Endothelial cell of umbilical vein (primary cell): ENCODE measurements at places on chromosomes 12 and 14.

GRCh38 chr12:120847392-120847791, 56.8 kb downstream of the SPPL3 start:
- no peak for DNase-seq

DNA sequence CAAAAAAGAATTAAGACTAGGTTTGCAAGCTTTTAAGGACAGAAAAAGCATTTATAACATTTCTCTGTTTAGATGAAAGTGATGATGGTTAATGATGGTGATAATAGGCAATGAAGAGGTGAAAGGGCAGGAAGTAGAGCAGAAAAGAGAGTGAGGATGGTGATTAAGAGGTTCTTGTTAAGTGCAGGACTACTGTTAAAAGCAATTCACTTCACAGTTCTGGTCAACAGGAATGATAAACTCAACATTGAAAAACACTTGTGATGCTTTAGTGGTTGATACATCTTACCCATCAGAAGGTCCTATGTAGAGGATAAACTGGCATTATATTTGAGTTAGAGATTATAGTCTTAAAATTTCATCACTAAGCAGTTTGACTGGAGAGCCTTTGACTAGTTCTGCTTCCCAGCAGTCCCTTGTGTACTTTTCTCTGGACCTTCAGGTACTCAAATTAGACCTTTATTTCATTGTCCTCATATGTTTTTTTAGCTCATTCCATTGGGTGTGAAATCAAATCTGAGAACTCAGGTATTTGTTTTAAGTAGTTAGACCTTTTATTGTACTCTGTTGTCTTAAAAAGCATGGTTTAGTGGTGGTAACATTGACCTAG, 10.9 kb downstream of the RAP1B start:
- DNase-seq: peak; percentile 9

- DNase-seq: no peak
Measured at GRCh38 chr12:6853626-6854025, 1.7 kb downstream of the USP5 start.

GRCh38 chr12:184811-185575, 29.0 kb downstream of the SLC6A12 start:
- DNase-seq: no peak

DNA sequence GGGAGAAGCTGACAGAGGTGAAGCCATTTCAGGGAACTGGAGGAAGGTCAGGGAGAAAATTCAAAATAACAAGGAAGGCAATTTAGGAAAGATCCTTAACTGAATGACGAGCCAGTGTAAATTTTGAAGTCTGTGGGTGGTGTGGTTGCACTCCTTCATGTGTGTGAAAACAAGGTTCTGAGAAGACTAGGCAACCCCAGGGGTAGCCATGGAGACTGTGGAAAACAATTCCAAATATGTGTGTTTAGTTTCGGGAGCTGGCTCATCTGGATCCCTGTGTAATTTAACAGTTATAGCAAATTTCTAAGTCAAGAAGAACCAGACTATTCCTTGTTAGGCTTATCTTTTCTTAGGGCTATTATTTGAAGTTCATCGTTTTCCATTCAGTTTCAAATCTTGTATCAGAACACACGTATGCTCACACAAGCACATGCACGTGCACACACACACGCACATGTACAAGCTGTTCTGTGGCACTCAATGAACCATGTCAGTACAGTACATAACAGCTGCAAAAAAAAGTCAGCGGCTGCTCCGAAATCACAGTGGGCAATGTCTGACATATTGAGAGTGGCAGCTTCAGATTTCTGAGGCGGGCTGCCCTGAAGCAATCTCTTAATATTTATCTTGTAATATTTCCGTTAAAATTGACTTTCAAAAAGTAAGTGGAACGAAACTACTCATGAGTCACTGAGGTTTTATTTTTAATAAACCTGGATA, 411.2 kb downstream of the AEBP2 start:
- no peak for DNase-seq

- no peak for DNase-seq
Measured at GRCh38 chr14:101242442-101243385, 318.6 kb upstream of the DIO3 start.

GRCh38 chr14:30681752-30682355, 59.7 kb downstream of the SCFD1 start:
- DNase-seq: peak; percentile 19

DNA sequence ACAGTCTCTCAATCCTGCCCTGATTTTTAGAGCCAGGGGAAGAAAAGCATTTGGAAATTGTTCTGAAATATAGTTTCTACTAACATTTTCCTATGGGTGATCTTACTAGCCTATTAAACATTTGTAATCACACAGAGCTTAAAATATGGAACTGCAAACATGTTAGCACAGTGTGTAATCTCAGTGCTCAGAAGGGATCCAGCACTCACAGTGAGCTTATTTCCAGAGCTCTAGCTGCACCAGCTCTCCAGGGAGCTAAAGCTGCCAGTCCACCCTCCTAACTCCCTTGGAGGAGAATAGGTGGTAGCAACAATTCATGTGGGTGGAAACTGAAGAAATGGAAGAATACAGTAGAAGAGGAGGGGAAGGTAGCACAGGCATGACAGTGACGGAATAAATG, 64.9 kb upstream of the SYT1 start:
- DNase-seq: no peak

DNA sequence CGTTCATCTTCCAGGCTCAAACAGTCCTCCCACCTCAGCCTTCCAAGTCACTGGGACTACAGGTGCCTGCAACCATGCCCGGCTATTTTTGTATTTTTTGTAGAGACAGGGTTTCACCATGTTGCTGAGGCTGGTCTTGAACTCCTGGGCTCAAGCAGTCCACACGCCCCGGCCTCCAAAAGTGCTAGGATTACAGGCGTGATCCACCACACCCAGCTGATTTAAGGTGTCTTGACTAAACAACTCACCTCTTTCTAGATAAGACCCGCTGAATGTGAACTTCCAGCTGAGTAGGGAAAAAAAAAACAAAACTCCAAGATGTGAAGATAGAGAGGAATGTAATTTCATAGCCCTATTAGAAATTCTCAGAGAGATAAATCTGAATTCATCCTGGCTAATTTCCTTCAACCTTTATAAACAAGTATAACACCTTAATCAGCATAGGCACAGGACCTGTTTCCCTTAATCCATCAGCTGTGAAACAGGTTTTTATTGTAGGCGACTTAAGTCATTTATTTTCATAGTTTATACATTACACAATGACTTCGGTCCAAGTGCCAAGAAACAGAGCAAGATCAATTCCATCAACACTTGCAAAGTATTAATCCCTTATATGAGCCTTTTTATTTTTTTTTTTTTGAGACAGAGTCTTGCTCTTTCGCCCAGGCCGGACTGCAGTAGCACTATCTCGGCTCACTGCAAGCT, 51.5 kb downstream of the HCAR2 start:
- DNase-seq: no peak

DNA sequence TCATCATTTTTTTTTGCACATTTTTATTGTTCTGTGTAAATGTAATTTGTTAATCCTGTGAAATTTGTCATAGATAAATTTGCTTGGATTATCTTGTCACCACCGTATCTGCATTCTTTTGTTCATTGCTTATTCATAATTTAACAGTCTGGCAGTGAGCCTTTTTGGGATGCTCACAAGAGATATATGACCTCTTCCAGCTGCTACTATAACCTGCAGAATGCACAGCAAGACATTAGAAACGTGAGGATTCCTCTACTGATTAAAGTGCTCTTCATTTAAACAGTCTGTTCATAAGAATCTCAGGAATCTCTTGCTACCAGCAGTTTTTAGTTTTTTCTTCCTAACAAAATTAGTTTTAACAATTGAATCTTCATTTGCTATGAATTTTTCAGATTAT, 9.1 kb downstream of the NPAS3 start:
- no peak for DNase-seq

GRCh38 chr12:98405805-98406366, 109.5 kb upstream of the TMPO start:
- no peak for DNase-seq

GRCh38 chr14:66701813-66702212, 193.9 kb downstream of the GPHN start:
- DNase-seq: no peak

- no peak for DNase-seq
Measured at GRCh38 chr12:127145929-127146789, 1120.8 kb upstream of the TMEM132C start.

GRCh38 chr12:105740970-105741725, 397.6 kb downstream of the NUAK1 start:
- DNase-seq: peak; percentile 66

GRCh38 chr12:98388126-98388525, 127.3 kb upstream of the TMPO start:
- no peak for DNase-seq

- no peak for DNase-seq
Measured at GRCh38 chr12:108575199-108575912, 13.0 kb downstream of the ISCU start.

DNA sequence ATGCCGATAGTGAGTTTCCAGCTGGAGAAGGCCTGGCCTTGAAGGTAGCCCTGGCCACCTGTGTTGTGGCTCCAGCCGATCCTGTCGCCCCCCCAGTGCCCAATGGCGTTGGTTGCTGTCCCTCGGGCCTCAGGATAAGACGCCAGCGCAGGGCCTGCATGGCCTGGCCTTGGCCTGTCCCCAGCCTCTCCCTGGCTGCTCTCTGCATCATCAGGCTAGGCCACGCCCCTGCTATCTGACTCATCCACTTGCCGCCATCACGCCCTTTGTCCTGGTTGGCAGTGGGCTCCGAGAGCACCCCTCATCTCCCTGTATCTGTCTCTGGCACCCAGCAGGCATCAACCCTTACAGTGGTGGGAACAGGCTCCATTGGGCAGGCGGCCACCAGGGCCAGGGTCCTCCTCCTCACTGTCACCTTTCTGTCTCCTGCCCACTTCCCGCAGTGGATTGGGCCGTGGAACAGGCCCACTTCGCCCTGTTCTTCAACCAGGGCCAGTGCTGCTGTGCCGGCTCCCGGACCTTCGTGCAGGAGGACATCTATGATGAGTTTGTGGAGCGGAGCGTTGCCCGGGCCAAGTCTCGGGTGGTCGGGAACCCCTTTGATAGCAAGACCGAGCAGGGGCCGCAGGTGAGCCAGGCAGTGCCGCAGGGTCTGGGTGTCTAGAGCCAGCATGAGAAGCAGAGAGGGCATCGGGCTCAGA, 25.6 kb downstream of the ALDH2 start:
- no peak for DNase-seq

DNA sequence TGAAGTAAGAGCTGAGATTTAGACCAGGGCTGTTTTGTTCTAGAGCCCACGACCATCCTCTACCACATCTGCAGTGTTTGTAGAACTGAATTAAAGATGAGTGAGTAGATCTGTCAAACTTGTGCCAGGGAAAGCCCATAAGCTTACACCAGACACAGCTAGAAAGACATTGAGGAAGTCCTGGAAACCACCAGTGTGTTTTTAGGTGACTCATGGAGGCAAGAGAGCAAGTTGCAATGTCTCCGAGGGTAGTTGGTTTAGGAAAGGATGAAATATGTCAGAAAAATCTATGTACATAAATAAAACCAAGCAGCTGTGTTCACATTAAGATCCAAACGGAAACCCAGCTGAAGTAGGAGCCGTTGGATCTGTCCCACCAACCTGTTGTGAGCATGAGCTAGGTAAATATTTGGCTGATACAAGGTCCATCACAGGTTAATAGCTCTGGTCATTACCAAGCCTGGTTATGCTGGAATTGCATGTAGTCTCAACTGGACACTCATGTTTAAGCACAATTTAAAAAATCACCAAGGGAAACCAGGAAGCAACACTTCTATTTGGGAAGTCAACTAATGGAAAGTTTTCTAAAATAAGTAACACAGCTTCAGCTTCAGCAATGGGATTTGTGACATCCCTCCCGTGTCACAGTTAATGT, 49.9 kb upstream of the PLEKHG3 start:
- peak; percentile 85 for DNase-seq

GRCh38 chr12:42426746-42427145, 100.8 kb downstream of the PPHLN1 start:
- peak; percentile 64 for DNase-seq

- peak; percentile 28 for DNase-seq
Measured at GRCh38 chr12:71045781-71046180, 112.0 kb downstream of the TSPAN8 start.

DNA sequence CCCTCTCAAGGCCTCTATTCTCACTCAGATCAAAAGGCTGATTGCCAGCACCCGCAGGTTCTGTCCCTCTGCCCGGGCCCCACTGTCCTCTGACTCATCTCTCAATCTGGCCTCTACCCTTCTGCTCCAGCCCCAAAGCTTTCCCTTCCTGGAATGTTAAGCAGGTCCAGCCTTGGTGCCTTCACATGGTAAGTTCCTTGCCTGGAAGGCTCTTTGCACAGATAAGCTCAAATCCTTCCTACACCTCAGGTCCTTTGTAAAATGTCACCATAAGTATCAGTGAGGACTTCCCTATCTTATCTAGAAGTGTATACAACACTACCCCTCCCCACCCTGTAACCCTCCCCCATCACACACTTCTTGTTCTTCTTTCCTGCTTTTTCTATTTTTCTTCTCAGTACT, 22.2 kb downstream of the LPCAT3 start:
- no peak for DNase-seq

- DNase-seq: no peak
Measured at GRCh38 chr14:85061256-85061655, 468.7 kb upstream of the FLRT2 start.

DNA sequence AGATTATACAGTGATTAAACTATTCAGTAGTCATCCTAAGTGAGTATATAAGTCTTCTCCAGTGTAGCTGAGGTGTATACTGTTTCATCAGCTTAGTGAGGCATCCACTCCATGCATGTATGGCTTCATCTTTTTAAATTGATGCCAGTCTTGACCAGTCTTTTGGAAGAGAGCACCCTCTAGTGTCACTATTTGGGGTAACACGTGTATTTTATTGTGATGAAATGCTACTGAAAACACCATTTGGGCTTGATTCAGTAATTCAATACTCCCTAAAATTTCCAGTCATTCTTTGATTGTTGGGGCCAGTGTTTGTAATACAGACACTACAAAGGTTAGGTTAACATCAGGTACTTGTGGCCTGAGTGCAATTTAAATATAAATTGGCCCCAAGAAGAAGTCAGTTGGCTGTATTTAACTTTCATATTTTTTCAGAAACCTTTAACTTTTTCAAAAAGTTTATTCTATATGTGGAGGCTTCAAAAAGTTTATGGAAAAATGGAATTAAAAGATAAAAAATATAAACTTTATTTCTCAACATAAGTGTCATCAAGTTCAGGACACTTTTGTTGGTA, 35.3 kb downstream of the MIPOL1 start:
- DNase-seq: peak; percentile 70

DNA sequence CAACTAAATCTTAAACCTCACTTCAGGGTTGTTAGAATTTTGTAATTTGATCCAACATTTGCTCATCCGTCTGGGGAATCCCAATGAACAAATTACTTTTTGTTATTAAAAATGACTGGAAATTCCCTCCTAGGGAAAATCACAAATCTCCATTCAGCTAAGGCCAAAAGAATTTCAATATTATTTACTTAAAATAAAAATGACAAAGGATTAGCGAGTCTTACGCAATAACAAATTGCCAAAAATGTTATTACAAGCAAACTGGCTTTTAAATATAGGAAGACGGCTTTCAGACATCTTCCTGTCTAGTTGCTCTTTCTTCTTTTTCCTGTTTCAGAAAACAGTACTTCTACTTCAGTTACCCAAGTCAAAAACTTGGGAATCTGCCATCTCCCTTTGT, 92.4 kb upstream of the TSPAN8 start:
- DNase-seq: no peak

GRCh38 chr14:99516156-99516870, 35.1 kb downstream of the CCNK start:
- no peak for DNase-seq

- peak; percentile 78 for DNase-seq
Measured at GRCh38 chr12:27554421-27555186, 30.6 kb downstream of the PPFIBP1 start.

GRCh38 chr12:4768341-4768740, 48.1 kb downstream of the GALNT8 start:
- DNase-seq: no peak
